ENCODE measurements at places on chromosomes 2 and 18.

- no peak for DNase-seq
Observed at GRCh38 chr2:26529406-26530239, 51.7 kb upstream of the OTOF start.

DNA sequence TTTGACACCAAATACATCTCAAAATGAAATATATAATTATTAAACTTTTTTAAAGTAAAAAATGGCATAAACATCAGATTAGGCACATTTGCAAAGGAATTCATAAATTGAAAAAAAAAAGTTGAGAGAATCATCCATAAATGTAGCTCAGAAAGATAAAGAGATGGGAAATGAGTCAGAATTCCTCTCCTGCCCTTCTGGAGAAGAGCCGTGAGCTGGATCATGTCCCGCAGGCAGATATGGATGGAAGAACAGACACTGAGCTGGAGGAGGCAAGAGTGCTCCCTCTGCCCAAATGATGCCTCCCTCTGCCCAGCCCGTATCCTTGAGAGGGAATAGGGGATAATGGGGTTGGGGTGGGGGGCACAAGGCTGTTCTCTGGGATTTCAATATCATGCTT lies 190.9 kb downstream of the TFCP2L1 start:
- no peak for DNase-seq

DNA sequence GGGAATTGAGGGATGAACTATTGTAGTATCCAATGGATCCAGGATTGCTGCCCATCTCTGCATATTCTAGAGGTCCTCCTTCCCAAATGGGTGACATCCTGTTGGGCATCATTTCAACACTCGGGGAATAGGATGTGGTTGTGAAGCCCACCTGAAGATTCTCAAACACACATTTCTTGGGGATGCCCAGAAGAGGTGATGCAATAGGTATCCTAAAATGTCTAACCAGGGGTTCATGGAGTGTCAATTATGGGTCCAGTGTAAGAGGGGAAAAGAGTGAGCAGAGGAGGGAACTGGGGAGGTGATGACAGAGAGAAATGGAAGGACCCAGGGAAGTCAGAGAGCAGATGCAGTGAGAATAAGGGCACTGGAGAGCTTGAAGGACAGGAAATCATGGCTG lies 52.1 kb downstream of the POLE4 start:
- DNase-seq: no peak

GRCh38 chr2:204611017-204611631 lies 65.8 kb downstream of the PARD3B start:
- DNase-seq: no peak

DNA sequence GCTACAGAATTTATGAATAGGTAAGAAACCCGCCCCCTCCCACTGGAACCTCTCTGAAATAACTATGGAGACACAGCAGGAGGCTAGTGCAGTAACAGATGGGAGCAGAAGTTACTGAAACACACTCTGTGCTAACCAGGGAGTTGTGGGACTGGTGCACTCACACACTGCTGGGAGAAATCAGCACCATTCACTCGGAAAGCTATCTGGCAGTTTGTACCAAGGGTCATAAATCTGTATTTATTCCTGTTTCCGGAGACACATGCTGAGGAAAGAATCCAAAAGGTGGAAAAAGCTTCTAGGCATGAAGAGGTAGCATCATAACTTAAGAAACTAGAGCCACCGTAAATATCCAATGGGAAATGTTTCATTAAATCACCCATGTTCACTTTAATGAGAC lies 39.9 kb downstream of the TGFA start:
- no peak for DNase-seq

- DNase-seq: no peak
Observed at GRCh38 chr2:136022396-136023146, 37.1 kb upstream of the DARS1 start.

- DNase-seq: no peak
Observed at GRCh38 chr2:100260712-100261620, 61.3 kb downstream of the LONRF2 start.

GRCh38 chr2:224433442-224433841 lies 31.5 kb upstream of the FAM124B start:
- no peak for DNase-seq

GRCh38 chr2:231960810-231961348 lies 634 bp upstream of the DIS3L2 start:
- no peak for DNase-seq

GRCh38 chr2:20211860-20212458 lies 13.0 kb downstream of the SDC1 start:
- DNase-seq: no peak

- DNase-seq: no peak
Observed at GRCh38 chr2:54550547-54550946, 94.4 kb downstream of the SPTBN1 start.

- no peak for DNase-seq
Observed at GRCh38 chr2:145350011-145350410, 830.1 kb upstream of the ZEB2 start.

GRCh38 chr18:48673853-48674721 lies 135.3 kb downstream of the CTIF start:
- no peak for DNase-seq

- DNase-seq: no peak
Observed at GRCh38 chr2:122100346-122100745, 344.9 kb downstream of the TSN start.

DNA sequence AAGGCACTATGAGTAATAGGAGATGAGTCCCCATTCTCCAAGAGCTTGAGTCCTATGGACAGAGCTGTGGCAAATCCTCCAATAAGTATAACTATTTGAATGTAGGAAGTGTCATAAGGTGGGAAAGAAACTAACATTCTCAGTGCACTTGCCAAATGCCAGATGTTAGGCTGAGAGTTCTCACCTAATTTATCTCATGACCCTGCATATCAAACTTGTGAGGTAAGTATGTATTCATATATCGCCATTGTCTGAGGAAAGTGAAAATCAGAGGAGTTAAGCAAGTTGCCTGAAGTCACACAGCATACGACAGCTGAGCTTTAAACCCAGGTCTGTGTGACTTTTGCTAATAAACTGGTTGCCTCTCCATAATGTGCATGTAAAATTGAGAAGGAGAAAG lies 169.5 kb downstream of the TTC32 start:
- no peak for DNase-seq

DNA sequence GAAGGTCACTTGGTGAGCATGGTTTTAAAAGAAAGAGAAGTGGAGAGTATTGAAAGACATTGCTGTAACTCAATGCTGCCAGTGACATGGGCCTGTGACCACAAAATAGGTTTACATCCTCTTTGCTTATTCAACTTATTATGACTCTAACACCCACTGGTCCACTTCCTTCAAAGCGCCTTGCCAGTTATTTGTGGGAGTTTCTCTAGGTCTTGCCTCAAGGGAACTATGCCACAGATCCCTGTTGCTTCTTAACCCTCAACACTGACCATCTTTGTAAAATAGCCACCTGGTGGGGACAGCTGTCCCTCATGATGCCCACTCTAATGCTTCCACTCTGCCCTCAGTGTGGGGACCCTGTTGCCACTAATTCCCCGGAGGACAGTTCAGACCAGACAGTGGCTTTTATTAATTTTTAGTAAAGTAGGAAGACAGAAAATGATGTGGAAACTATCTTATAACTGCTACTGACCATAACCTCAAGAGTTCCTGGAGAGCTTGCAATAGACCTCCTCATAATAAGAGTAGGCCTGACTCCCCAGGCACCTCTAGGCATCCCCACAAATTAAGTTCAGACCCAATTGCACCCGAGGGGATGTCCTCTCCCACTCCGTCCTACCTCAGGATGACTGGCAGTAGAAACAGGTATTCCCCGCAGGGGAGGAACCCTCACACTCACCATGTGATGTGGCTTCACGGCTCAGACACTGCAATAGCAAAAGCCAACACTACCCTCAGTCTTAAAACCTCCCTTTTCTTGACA lies 31.3 kb upstream of the SLC25A52 start:
- no peak for DNase-seq

GRCh38 chr18:24274837-24275236 lies 122.8 kb downstream of the OSBPL1A start:
- DNase-seq: no peak

GRCh38 chr18:6031442-6031841 lies 136.1 kb upstream of the TMEM200C start:
- DNase-seq: no peak

- no peak for DNase-seq
Observed at GRCh38 chr2:200321780-200322534, 15.5 kb downstream of the SPATS2L start.

DNA sequence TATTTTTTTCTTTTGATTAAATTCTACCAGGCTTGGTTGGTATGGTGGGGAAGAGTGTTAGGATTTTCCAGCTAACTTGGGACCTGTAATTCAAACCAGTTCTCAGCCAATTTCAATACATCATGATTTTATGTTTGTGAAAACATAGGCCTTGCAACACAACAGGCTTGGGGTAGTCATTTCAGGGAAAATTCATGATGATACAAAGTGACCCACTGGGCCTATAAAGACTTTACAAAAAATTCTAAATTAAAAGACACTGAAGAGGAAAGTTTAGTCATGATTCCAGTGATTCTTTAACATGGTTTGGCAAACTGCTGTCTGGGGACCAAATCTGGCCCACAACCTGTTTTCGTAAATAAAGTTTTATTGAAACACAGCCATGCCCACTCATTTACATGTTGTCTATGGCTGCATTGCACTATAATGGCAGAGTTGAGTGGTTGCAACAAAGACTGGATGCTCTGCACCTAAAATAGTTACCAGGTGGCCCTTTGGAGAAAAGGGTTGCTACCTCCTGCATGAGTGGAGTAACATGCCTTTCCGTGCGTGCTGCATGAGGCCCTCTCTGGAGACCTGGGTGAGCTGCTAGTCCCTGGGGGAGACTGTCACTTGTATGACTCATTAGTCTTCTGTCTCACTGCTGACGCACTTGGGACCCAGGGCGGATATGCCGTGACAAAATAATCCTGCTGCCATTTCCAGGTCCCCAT lies 73.6 kb downstream of the NPAS2 start:
- no peak for DNase-seq

- no peak for DNase-seq
Observed at GRCh38 chr18:44723411-44723810, 42.7 kb downstream of the SETBP1 start.

- no peak for DNase-seq
Observed at GRCh38 chr2:87995756-87996155, 20.6 kb downstream of the RNU2-63P start.

GRCh38 chr2:121567452-121567851 lies 36.8 kb downstream of the RNU4ATAC start:
- DNase-seq: no peak

DNA sequence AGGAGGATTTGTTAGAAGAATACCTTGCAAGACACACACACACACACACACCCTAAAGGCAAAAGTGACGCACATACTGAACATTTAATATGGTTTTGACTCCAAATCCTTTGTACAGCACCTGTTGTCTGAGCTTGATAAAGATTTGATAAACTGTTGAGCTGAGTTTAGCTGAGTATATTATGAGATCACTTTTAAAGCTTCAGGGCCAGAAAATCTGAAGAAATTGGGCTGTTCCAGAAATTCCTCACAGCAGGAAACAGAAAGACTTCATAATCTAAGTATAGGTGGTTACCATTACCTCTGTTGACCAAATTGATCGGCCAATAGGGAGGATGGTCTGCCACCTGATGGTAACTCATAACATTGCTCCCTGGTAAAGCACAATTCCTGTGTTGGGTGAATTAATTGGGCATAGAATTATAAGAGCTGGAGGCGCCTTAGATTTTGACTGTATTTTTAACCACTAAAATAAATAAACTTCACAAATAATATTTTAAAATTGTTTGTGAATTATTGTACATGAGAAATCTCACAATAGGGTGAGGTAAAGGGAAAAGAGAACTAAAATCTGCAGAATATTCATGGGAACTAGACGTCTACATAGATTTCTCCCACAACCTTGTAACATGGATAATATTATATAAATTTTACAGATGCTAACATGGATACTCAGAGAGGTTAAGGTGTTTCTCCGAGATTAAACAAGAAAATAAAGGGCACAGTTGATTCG lies 21.8 kb upstream of the RPIA start:
- DNase-seq: no peak

DNA sequence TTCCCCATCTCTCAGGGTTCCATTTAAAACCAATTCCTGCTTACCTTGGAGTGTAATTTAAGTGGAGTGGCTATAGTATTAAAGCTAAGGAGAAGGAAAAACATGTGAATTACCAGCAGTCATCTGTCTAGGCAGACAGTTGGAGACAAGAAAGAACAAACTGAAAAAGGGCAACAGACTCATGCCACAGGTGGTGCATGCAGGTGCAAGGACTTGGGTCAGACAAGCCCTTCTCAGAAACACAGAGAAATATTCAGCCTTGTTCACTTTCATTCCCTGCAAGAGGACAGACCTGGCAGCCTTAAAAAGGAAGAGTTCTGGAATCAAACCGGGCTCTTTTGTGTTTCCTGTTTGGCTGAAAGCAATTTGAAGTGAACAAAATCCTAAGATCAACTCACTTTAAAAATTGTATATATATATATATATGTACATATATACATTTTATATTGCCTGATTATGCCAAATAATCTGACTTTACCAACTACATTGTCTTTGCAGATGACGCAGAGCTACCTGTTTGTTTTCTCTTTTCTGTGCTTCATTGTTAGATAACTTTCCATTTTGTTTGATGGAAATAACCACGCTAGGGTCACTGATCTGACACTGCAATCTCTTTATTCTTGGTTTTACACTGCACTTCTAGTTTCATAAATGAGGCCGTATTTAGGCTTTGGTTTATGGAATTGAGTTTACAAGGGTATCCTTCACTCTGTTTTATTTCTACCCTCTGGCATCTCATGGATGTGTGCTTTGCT lies 35.1 kb upstream of the VPS54 start:
- no peak for DNase-seq

- no peak for DNase-seq
Observed at GRCh38 chr2:59096973-59097372, 855.8 kb upstream of the FANCL start.

DNA sequence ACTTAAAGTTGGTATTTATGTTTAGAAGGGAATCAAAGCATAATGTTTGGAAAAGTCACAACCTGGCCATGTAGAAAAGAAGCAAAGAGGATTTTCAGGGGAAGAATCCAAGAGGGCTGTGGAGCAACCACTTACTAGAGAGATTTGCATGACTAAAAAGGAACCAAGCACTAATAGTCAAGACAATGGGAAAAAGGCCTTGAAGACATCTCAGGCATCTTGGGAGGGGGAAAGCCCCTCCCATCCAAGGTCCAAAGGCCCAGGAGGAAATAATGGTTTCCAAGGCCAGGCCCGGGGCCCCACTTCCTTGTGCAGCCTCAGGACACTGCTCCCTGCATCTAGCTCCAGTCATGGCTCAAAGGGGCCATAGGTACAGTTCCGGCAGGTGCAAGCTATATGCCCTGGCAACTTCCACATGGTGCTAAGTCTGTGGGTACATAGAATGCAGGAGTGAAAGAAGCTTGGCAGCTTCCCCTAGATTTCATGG lies 128.1 kb downstream of the EIPR1 start:
- DNase-seq: no peak

DNA sequence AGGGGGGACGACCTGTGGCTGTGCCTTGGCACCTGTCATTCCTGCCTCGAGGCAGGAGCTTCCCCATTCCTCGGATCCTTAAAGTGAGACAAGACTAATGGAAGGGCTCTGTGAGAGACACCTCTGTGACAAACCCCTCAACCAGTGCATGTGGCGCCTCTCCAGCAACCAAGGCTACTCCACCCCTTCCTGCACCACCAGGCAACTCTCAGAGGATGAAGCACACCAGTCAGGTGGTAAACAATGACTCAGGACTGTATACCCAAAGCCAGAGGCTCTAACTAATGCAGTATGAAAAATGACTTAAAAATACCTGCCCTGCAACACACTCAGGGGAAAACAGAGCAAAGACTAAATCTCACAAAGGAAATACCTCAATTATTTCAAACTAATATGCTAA lies 136.9 kb downstream of the UXS1 start:
- no peak for DNase-seq

GRCh38 chr18:32742579-32742978 lies 30.2 kb downstream of the KLHL14 start:
- no peak for DNase-seq

- no peak for DNase-seq
Observed at GRCh38 chr18:22043837-22044236, 125.6 kb upstream of the GATA6 start.

All from activated CD4-positive, CD25-positive, alpha-beta regulatory T cell (primary cell).